Inflammatory macrophage treated with lipopolysaccharide for 1 hour (primary cell): ENCODE measurements at places on chromosomes 7 and 10.

GRCh38 chr7:124072603-124073309 lies 39.9 kb upstream of the TMEM229A start:
- DNase-seq, result no peak

DNA sequence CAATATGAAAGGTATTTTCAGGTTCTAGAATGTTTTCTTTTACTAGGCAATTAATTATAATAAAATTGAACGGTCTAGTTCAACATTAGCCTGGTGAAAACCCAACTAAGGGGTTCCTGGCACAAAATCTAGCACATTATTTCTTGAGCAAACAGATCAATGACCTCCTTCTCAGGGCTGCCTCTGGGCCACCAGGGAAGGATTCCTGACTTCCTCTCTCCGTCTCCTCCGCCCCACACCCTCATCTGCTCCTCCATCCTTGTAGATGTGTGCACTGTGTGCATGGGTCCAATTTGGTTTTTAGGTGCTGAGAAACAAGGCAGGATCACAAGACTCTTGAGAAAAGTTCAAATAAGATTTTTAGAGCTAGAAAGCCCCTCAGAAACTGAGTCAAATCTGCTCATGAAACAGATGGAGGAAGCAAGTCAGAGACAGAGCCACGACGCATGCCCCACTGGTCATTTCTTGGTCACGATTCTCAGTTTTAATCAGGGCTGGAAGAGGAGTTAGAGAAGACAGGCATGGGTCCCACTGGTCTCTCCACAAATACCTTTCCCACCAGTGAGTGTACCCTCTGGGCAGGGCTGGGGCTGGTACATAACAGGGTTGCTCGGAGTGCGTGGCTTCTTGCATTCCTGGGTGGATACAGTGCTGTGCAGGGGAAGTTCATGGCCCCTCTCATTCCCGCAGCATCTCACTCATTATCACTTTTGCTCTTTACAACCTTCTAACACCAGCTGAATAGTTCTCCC lies 3.8 kb downstream of the TRPV6 start:
- no peak for DNase-seq

DNA sequence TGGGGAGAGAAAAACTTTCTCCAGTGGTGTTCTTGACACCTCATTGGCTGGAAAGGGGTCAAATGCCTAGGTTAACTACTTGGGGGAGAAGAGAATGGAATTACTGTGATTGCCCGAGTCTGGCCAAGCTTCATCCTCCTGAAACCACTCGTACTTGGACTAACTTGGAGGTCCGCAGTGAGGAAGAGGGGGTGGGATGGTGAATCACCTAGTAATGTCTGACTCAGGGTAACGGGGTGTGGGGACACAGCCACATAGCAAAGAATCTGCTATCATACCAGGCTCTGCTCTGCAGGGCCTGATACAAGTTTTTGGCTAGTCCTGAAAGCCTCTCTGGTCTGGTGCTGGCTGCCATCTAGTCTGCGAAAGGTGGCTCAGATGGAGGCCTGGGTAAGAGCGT lies 190.9 kb downstream of the RPS24 start:
- no peak for DNase-seq

DNA sequence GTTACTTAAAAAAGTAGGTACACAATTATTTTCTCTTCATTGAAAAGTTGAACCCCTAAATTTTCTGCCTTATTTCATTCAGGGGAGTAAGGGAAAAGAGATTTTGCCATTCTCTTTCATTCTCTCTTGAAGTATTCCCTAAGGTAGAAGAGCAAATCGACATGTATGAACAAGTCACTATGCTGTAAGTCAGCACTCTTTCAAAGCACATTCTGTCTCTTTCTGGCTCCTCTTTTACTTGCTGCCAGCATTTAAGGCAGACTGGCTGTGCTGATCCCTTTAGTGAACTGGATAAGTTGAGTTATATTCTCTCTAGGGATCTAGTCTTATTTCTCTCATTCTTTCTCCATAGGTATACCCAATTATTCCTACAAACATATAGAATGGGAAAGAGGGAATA lies 222.3 kb upstream of the ZWINT start:
- no peak for DNase-seq

- DNase-seq, result no peak
These were observed 75.1 kb downstream of the RELN start for GRCh38 chr7:103914147-103914899.

- DNase-seq, result no peak
These were observed 59.9 kb upstream of the COL13A1 start for GRCh38 chr10:69741671-69742355.

DNA sequence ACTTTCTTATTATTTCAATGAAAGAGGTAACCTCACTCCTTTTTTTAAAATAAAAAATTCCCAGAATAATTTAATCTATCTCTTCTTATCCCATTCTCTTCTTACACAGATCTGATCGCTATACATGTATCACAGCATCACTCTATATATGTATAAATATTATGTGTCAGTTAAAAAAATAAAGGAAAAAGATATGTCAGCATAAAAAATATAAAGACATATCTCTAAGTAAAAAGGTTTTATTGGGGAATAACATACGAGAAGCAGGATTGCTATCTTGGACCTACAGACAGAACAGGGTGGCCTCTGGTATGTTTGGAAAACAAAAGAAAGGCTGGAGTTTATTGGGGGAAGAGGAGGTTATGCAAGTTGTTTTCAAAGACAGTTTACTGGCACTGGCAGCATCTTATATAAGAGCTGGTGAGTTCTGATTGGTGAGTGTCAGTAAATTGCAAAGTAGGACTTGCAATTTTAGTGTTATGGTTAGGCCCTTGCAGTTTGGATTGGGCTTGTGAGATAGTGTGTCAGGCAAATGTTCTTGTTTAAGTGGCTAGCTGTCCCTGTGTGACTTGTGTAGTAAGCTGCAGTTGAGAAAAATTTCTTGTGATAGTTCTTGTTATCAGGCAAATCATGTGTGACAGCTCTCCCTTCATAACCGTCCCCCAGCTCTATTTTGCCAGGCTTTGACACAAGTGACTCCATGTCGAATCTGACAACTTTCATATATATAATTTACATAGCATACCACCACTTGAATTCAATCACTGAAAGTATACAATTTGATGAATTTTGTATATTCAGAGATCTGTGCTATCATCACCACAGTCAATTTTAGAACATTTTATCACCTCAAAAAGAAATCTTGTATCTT lies 118.2 kb downstream of the HBP1 start:
- DNase-seq, result no peak

GRCh38 chr7:104327534-104327933 lies 869 bp upstream of the LHFPL3 start:
- DNase-seq, result no peak

DNA sequence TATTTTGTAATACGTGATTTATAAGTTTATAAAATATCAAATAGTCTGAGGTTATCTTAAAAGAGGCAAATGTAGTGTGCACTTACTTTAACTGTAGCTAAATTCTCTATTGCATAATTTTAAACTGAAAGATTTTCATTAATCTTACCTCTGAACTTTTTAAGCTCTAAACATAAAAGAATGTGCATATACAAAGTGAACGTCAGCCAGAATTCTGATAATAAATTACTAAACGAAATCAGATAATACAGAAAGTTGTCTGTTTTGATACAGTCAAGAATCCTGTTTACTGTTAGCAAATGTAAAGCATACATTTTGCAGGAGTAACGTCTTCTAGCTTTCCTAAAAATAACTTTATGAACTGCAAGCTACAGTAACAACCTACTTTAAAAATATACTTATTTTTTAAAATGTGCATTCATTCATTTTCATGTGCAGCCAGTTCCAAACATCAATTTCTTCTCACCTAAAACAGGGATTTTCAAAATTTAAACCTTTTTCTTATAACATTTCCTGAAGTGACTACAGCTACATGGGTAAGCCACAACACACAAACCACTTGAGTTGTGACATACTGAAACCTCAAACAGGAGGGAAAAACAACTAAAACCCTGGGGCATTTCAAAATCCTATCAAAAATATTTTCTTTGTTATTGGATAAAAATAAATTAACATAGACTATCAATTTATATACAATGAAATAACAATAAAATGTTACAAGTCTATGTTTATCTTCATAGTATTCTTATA lies 92.7 kb downstream of the RNLS start:
- DNase-seq, result no peak

DNA sequence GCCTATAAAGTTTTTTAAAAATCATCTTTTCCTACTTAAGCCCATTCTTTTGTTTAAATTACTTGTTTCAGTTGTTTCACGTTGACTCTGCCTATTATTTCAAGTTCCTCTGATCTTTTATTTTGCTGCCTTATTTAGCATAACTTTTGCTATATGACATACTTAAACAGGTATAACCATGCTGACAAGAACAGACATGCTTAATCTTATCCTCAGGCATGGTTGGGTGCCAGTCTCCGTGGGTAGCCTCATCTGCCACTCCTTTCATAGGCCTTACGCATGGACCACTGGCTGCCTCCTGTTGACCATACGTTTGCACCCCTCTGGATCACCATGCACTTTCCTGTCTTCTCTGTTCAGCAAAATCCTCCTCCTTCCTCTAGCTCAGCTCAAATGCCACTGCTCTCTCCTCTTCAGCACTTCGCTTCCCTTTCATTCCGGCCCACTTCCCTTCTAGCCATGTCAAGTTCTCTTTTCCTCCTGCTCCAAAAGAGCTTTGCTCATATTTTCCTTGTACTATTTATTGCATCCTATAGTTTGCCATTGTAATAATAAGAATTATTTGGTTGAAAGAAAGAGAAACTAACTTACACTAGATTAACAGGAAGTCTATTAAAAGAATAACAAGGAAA lies 10.0 kb upstream of the TSPAN33 start:
- DNase-seq, result peak; percentile 57

DNA sequence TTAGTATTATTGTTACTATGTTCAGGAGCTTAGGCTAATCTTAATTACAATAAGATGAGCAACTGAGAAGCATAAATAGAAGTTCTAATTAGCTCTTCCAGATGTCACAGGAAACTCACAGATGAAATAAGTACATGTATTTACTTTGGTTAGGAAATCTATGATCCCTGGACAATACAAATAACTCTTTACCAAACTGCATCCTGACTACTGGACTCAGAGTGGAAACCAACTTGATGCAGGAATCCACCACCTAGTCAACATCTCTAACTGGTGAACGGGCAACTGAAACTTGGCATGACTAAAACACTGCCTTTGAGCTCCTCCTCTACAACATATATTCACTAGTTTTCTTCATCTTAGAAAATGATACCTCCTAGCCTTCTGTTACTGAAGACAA lies 193.2 kb downstream of the AGMO start:
- DNase-seq, result no peak

DNA sequence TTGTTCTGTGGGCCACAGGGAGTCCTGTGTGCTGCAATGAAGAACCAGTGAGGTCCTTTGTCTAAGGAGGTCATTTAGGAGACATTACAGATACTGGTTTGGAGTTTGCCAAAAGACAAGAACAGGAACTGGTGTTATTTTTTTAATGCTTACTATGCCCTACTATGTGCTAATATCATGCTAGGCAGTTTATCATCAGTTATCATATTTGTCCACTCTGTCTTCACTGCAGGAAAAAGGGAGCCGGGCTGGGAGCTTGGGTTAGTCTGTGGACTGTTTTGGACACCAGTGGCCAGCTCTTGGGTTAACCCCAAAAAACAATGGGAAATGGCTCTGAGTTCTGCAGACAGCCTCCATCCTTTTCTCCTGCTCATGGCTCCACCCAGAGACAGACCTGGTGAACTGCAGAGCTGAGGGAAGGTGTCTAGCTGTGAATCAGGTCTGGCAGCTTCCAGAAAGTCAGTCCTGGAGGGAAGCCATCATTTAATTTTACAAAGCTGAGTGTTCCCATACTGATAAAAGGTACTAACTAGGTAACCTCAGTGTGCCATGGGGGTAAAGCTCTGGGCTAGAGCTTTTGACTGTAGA lies 101.2 kb upstream of the ZNF746 start:
- peak; percentile 8 for DNase-seq

DNA sequence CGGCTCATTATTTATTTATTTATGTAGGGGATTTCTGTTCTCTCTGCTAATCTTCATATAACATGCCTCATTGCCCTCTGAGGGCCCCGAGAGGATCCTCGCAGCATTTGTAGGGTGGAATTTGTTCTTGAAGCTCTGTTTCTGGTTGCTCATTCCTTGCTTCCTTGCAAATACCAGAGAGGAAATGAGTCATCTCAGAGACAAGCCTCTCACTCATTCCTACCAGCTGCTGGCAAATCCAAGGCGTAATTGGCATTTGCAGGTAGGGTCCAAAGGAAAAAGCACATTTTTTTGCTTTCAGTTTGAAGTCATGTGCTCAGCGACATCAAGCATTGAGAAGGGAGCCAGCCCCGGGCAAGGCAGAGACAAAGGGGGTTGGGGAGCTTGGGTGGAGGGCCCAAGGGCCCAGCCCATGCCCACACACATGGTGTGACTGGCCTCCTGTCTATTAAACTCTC lies 501.6 kb downstream of the GALNT17 start:
- DNase-seq, result no peak

DNA sequence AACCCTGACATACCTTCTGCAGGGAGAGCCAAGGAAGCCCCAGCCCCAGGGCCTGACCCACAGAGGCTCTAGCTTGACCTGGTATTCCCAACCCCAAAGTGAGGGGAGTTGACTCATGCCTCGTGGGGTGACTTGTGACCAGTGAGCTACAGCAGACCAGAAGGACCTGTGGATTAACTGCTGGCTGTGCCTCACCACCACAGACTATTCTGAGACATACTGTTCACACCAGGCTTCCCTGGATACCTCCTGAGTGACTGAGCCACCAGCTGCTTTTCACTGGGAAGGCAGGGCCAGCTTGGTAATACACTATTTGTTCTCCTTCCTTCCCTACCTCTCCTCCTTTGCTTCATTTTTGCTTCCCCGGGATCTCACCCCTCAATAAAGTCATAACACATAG lies 7.3 kb downstream of the PLXNA4 start:
- DNase-seq, result no peak

DNA sequence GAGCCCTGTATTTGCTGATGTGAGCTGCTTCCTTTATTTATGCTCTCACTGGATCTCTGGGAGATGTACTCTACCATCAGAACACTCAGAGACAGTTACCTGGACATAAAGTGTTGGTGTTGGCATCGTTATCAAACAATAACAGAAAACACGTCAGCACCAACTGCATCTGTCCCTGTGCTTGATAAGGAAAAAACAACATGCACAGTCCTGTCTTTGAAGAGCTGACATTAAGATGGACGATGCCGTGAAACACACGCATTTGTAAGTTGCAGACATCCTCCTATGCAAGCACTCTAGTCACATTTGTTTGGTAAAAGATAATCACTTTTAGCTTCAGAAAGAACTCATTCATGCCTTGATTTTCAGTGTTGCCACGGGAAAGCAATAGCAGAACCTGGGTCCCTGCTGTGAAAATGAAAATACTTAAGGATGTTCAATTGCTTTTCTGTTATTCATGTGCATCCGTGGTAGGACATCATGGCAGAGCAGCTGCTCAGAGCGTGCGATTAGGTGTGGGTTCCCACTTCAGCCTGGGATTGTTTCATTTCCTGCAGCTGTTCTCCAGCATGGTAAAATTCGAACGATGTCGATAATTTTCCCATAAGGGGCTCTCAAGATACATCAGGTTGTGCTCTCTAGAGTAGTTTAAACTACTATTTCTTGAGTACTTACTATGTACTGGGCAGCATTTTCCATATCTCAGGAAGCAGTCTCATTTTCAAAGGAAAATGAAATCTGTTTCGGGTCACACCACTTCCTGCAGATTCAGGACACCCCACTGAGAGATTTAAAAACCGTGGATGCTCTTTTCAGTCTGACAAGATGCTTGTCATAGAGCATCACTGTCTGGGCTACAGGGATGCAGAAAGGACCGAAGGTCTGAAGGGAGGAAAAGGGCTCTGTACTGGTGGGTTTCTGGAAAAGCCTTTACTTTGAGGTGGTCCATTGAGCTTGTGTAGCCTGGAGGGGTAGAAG lies 248.7 kb downstream of the CAMK1D start:
- DNase-seq, result no peak

GRCh38 chr7:73487486-73487885 lies 34.6 kb downstream of the BAZ1B start:
- no peak for DNase-seq

GRCh38 chr10:12338981-12339380 lies 10.4 kb upstream of the CAMK1D start:
- no peak for DNase-seq
